Dorsolateral prefrontal cortex (tissue), 122 donors: ENCODE measurements at places on chromosomes 12 and 14. TPM values are rescaled to one million over a fixed set of nuclear protein-coding genes. Genes with fewer than 3 reads are reported as not detected.

- DNase-seq = no peak
Measured at GRCh38 chr12:52321418-52321817, 220 bp upstream of the KRT83 start.

GRCh38 chr12:90274407-90274806, 565.8 kb upstream of the ATP2B1 start:
- no peak for DNase-seq

DNA sequence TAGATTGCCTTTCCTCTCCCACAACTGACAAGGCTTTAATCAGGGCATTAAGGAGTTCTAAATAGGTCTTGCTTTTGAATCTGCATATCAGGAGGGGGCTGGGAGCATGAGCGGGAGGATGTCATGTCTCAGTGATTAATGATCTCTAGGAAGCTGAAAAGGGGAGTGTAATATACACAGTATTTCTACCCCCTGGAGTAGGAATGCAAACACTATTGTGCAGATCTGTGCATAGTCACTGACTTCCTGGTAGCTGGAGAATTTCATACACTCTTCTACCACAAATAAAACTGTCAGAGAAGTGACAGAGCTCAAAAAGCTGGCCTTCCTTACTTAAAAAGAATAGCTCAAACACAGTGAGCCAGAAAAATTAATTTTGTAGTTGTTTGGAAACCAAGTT, 65.8 kb downstream of the RIC8B start:
- no peak for DNase-seq

GRCh38 chr12:119204671-119205285, 26.0 kb downstream of the HSPB8 start:
- no peak for DNase-seq

DNA sequence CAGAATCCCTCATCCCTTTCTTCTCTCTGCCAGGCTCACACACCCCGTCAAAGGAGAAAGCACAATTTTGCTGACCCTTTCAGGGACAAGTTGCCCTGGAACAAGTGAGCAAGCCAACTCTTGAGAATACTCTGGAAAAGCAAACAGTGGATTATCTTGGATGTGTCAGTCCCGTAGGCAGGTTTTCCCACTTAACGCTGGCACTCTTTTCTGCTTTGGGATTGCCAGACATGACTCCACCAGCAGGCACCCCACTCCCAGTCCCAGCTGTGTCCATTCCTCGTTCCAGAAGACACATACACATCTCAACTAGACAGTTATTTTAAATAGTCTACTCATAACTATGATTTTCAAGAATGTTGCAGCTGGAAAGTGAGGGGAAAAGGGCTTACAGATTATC, 145.5 kb upstream of the CDKN3 start:
- DNase-seq = no peak

GRCh38 chr12:29733060-29733459, 50.7 kb downstream of the TMTC1 start:
- no peak for DNase-seq

GRCh38 chr12:126545411-126545810, 1480.2 kb downstream of the AACS start:
- DNase-seq = no peak

DNA sequence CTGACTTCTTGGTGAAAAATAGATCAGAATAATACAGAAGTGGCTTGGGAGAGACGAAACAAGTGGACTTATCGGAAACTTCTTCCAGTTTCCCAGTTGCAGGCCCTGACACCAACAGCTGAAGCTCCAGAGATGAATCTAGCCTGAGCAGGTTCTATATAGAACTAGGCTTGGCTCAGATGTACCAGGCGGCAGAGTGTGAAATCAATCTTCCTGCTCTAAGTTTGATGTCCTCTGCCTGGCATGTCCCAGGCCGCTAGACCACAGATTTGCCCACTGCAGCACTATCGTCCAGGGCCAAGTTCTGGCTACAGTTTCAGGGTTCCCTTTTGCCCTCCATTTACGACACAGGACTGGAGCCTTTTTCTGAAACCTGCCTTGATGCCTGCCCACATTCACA, 91.3 kb upstream of the PLEKHA5 start:
- DNase-seq = no peak

DNA sequence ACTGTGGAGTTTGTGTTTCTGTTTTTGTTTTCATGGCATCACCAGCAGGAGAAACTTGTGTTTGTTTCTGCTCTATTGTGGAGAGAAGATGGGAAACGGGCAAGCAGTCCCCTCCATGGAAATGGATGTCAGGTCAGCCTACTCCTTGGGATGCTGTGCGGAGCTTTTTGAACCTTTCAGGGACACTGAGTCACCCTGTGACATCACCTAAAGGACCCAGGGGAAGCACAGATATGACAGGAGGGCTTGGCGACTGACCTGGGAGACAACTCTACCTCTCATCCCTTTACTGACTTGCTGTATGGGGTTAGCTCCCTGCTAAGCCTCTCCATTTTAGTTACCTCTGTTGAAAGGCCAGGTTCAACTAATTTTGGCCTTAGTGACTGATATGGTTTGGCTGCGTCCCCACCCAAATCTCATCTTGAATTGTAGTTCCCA, 706.9 kb upstream of the TMEM132C start:
- no peak for DNase-seq

DNA sequence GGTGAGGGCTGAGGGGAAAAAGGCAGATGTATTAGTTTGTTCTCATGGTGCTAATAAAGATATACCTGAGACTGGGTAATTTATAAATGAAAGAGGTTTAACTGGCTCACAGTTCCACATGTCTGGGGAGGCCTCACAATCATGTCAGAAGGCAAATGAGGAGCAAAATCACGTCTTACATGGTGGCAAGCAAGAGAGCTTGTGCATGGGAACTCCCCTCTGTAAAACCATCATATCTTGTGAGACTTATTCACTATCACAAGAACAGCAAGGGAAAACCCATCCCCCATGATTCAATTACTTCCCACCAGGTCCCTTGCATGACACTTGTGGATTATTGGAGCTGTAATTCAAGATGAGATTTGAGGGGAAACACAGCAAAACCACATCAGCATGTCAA, 1220.9 kb downstream of the GALC start:
- DNase-seq = no peak

DNA sequence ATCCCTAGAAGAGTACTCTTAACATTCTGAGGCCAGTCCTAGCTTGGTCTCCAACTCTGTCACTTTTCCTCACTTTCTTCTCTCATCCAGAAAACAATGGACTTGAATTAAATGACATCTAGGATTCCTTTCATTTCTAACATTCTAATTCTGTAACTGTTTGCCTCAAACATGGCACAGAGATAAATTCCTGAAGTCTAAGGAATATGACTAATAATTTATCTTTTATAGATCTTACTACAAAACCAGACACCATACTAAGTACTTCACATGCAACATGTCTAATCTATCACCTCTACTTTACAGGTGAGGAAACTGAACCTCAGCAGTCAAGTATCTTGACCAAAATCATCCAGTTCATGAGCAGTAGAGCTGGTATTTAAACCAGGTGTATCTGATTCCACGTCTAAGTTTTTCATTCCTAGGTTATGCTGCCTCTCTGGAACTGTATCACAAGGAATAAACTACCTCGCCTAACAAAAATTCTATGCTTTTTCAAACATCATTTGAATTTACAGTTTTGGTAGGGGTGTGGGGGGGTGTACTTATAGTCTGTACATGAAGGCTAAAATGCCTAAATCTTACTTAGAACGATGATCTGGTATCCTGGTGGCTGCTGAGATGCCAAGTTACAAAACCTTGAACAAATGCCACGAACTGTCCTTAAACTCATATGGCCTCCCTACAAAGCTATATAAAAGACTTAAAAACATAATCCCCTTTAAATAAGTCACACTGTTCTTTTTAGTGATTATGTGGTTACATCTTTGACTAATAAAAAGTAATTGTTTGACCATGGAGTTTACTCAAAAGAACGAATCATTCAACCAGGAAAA, 41.6 kb downstream of the ATXN2 start:
- no peak for DNase-seq

DNA sequence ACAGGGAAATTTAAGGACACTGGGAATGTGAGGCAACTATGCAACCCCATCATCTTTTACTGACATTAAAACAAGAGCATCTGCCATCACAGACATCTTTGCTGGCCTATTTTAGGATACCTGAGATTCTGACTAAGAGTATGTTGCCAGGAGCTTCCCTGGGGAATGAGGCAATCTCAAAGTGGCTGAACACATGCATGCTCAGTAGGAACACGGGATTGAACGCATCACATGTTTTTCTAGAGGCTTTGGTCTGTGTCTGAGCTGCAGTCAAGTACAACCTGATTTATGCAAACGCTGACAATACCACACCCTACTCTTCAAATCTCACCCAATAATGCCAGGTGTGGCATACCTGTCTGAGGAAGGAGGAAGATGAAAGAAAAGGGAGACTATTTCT, 416.5 kb downstream of the NELL2 start:
- DNase-seq = no peak

GRCh38 chr12:93003531-93004239, 74.6 kb upstream of the EEA1 start:
- no peak for DNase-seq

GRCh38 chr12:115166698-115167315, 482.8 kb upstream of the TBX3 start:
- DNase-seq = no peak

- DNase-seq = no peak
Measured at GRCh38 chr14:32217301-32217700, 14.2 kb upstream of the RNU6-8 start.

GRCh38 chr12:3604748-3605586, 114.0 kb downstream of the PRMT8 start:
- peak; percentile 46 for DNase-seq

GRCh38 chr12:46265734-46266133, 3.1 kb downstream of the SLC38A1 start:
- DNase-seq = no peak

GRCh38 chr12:100789146-100789545, 5.4 kb upstream of the ANO4 start:
- DNase-seq = no peak

DNA sequence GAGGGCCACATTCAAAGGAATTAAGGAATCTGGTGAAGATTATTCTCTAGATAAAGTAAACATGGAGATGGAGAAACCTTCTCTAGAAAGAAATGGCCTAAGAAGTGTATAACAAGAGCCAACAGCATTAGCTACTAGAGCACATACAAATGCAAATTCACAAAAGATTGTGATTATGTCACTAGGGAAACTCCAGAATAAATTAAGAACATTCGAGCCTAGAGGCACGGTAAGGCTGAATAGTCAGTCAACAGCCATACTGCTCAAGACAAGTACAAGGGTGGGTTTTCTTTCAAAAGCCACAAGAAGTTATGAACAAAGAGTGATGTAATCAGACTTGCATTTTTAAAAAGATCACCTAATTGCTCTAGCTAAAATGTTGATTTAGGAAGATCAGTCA, 25.4 kb downstream of the PPP4R3A start:
- no peak for DNase-seq

DNA sequence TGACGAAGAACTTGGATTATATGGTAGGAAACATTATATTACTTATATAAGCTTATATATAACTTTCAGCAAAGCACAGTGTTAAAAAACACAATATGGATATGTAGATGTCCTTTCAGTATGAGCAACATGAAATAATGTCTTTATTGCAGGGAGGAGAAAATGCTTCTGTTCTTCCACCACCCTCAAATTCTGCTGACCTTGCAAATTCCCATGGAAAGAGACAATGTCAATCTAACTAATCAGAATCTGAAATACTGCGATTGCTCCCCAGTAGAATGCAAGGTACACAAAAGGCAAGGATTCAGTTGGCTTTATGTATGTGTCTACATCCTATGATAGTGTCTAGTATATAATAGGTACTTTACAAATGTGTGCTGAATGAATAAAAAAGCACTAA, 26.4 kb downstream of the MGAT4C start:
- DNase-seq = no peak

GRCh38 chr12:46914336-46914735, 88.5 kb upstream of the SLC38A4 start:
- no peak for DNase-seq

GRCh38 chr14:35332517-35333263, 40.5 kb downstream of the PSMA6 start:
- DNase-seq = no peak

- DNase-seq = no peak
Measured at GRCh38 chr12:44127966-44128710, 292.3 kb downstream of the TMEM117 start.

DNA sequence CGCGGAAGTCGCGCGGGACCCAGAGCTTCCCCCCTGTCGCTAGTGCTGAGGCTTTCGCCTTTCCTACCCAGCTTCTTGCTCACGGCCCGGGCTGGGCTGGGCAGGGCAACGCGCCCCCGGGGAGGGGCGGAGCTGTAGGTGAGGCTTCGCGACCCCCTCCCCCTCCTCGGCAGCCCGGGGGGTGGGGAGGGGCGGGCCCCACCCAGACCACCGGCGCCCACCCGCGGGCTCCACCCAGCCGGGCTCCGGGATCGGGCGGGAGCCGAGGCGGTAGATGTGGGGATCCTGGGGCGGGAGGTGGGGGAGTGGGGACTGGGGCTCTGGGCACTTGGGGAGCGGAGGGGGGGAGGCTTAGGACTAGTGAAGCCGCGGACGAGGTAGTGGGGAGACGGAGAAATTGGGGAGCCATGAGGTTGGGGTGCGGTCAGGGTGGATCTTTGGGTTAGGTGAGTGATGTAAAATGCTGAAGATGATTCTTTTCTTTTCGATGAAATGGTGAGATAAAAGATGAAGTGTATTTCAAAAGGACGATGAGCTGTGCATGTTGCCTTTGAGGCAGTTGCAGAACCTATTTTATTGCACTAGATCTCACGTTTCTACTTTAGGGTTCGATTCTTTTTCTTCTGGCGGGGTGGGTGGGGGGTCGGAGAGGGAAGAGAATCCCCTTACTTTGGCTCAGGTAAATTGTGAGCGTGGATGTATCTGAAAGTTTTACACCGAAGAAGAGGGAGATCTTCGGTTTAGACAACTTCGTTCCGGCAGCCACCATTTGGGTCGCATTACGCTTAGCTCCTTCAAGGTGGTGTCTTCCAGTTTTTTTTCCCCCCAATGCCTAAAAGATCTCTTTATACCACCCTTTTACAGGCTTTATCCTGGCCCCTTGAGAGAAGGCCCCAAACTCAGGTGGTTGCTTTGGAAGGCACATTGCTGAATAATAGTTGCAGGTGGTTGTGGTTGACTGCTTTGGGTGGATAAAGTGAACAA, 619 bp downstream of the ERC1 start:
- DNase-seq = no peak

GRCh38 chr14:93115821-93116675, at the start of gene ITPK1:
TSS of gene ITPK1 (minus strand) at chr14:93115925. CDS start at chr14:93115163, 762 bp downstream.
- DNase-seq = peak; percentile 68

The ATN1 gene
- total RNA-seq = 235 TPM

The PZP gene
- 0.29 TPM for total RNA-seq

The GSC gene
- 0.77 TPM for total RNA-seq

The NR4A1 gene
- total RNA-seq = 26.7 TPM

The ASPG gene
- 0.52 TPM for total RNA-seq

The ZNF385A gene
- total RNA-seq = 69.4 TPM

The CLEC7A gene
- total RNA-seq = 5.4 TPM

The KERA gene
- total RNA-seq = not detected

The POTEM gene
- total RNA-seq = not detected

The P2RX2 gene
- total RNA-seq = not detected

The AICDA gene
- not detected for total RNA-seq

The BBOF1 gene
- 6.9 TPM for total RNA-seq

The ANO4 gene
- 29.3 TPM for total RNA-seq
